ENCODE measurements at places on chromosomes 4 and X. TPM values are rescaled to one million over a fixed set of nuclear protein-coding genes. Genes with fewer than 3 reads are reported as not detected.

The HNRNPD gene
- total RNA-seq = 19.2 TPM

The PIR gene
- total RNA-seq = 32.0 TPM

The CD38 gene
- total RNA-seq = 0.14 TPM

The SPP1 gene
- 1.3 TPM for total RNA-seq

The ETDA gene
- total RNA-seq = not detected

The PIGA gene
- 8.5 TPM for total RNA-seq

The CXCL3 gene
- 18.5 TPM for total RNA-seq

The BMP3 gene
- total RNA-seq = under 0.01 TPM

The HTRA3 gene
- total RNA-seq = 10.4 TPM

The KCNIP4 gene
- total RNA-seq = not detected

The RHOH gene
- 0.09 TPM for total RNA-seq

The BEX2 gene
- 1.3 TPM for total RNA-seq

The SPIN2A gene
- 0.57 TPM for total RNA-seq

The EFNB1 gene
- total RNA-seq = 13.9 TPM

The ARX gene
- not detected for total RNA-seq

The FAM114A1 gene
- 362 TPM for total RNA-seq

The UTP3 gene
- total RNA-seq = 15.4 TPM
